ENCODE measurements at places on chromosomes 4 and X.

DNA sequence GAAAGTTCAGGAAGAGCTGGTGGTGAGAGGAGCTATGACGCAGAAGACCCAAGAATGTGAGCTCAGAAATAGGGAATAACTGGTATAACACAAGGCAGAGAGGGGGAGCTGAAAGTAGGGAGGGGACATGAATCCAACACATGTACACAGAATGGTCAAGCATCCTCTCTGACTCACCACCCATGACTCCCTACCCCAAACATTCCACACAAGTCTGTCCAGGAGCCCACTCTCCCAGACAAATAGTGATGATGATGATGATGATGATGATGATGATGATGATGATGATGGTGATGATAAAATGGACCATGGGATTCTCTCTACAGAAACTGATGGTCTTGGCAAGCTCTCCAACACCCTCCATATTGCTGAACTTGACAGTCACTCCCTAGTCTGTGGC, 46.4 kb downstream of the NAT8L start:
- DNase-seq = no peak

GRCh38 chr4:82784681-82785610, 13.7 kb downstream of the SCD5 start:
- DNase-seq = no peak

DNA sequence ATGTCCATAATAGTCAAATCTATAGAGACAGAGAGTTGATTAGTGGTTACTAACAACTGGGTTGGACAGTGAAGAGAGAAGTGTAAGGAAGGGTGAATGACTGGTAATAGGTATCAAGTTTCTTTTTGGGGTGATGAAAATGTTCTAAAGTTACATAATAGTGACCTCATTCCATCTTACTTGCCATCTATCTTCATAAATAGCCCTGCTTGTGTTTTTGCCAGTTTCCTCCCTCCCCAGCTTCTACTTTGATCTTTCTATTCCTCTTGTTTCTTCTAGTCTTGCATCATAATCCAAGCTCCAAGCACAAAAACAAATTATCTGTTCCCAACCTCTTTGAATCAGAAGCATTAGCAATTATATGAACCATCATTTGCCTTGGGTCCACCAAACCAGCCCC, 40.2 kb upstream of the TET2 start:
- no peak for DNase-seq

- no peak for DNase-seq
Observed at GRCh38 chr4:188492886-188493285, 353.6 kb downstream of the TRIML1 start.

DNA sequence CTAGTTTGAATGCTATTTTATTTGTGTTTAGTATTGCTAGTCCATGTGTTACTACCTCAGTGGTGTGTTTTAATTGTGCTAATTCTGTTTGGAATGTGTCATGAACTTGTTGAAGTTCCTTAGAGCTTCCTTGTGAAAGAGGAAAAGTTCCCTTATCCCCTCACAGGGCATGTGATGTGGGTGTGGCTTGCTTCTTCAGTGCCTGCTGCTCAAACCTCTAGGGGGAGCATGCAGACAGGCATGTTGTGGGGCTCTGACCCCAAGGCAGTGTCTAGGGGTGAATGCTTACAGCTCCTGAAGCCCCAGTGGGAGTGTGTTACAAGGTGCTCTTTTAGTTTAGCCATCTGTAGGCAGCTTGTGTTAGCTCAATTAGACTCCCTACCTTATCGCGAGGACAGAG, 86.5 kb downstream of the MAGED4 start:
- DNase-seq = no peak

- no peak for DNase-seq
Observed at GRCh38 chr4:150033081-150033480, 45.2 kb upstream of the DCLK2 start.
